ENCODE measurements at places on chromosomes 7 and 10.

DNA sequence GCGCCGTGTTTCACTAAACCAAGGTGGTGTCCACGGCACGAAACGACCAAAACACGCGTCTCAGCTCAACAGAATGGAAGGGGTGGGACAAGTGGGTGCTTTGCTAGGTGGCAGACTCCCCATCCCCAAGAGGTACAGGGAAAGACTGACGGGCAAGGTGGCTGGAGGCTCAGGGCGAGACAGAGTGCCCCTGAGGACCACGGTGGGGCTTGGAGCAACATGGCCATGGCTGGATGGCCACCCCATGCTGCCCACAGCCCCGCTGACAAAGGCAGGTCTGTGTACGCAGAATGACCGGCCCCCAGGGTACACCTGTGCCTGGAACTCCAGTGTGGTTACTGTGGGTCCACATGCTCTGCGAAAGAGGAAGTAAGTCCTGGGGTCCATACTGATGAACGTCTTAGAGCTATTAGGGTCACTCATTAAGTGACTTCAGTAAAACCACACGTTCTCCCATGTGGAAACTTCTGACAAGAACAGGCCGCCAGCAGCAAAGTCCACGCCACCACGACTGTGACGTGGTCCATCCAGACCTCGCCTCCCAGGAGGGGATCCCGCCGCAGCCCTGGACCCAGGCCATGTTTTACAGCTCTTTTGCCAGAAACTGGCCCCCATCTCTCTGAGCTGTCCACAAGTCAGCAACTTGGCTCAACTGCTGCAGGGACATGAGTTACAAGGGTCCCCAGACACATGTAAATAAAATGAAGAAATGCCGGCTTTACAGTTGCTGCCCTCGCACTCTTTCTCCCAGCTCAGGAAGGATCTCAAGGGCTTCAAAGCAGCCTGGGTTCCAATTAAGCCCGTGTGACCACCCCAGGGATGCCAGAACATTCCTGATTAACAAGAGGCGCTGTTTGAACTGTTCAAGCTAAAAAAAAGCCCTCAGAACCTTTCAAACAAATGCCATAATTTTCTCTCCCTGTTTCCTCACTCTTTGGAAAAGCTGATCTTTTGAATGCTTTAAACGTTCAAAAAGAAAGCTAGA lies 66.8 kb downstream of the MAD1L1 start:
- DNase-seq = no peak

GRCh38 chr7:115731796-115732471 lies 298.6 kb downstream of the TFEC start:
- DNase-seq = no peak

- no peak for DNase-seq
These were observed 51.3 kb downstream of the HIP1 start for GRCh38 chr7:75687246-75688088.

DNA sequence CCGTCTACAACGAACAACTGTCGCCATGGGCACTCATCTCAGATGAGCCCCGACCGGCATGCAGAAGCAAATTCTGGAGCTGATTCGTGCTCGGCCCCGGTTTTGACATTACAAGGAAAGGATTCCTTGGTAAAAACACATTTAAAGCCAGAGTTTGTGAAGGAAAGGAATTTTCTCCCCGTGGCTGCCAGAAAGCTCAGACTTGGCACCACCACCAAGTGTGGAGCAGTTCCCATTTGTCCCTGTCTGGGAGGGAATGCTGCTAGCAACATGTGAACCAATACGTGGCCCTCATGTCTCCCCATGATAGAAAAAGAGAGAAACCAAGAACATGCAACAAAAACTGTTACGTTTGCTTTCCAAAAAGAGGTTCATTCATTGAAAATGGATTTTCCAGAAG lies 55.2 kb upstream of the DDC start:
- no peak for DNase-seq

DNA sequence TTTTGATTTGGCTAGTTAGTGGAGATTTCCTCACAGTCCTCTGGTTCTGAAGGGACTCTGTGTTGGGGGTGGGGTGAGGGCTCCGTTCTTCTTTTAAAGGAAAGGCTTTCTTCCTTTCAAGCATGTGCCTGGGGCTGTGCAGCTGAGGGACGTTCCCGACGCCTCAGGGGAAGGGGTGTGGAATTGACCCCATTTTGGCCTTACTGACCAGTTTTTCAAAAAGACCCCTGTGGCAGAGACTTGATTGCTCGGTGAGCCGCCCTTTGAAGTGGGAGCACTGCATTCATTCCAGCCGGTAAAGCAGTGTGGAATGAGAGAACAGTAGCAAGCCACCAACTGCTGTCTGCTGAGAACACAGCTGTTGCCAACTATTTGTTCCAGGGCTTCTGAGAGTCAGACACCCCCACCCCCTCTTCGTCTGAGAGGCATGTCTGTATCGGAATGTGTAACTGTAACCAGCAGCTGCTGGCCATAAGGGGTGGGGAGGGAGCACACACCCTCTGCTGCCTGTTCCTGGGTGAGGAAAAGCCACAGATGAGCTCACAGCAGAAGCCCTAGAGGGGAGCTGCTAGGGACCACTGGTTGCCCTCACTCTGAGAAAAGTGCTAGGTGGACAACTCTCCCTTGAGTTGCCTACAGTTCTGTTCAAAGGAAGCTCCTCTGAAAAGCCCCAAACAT lies 33.2 kb downstream of the WBP1L start:
- no peak for DNase-seq

GRCh38 chr7:54960517-54960916 lies 58.3 kb upstream of the EGFR start:
- no peak for DNase-seq

GRCh38 chr7:151422212-151422611 lies 12.4 kb upstream of the WDR86 start:
- no peak for DNase-seq

GRCh38 chr10:25465582-25466372 lies 291.0 kb downstream of the GPR158 start:
- DNase-seq = no peak

DNA sequence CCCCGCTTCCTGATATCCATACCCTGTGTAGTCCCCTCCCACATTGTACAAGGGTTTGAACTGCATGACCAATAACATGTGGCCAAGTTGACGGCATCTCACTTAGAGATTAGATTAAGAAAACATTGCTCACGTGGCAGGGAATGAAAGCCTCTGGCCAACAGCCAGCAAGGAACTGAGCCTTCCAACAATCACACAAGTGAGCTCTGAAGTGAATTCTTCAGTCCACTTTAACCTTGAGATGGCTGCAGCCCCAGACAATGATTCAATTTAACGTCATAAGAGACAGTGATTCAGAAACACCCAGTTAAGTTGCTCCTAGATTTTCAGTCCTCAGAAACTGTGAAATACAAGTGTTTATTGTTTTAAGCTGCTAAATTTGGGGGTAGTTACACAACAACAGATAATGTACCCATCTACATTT lies 165.9 kb upstream of the PLXNA4 start:
- DNase-seq = no peak

- no peak for DNase-seq
These were observed 75.6 kb downstream of the ENTPD1 start for GRCh38 chr10:95831515-95831914.

DNA sequence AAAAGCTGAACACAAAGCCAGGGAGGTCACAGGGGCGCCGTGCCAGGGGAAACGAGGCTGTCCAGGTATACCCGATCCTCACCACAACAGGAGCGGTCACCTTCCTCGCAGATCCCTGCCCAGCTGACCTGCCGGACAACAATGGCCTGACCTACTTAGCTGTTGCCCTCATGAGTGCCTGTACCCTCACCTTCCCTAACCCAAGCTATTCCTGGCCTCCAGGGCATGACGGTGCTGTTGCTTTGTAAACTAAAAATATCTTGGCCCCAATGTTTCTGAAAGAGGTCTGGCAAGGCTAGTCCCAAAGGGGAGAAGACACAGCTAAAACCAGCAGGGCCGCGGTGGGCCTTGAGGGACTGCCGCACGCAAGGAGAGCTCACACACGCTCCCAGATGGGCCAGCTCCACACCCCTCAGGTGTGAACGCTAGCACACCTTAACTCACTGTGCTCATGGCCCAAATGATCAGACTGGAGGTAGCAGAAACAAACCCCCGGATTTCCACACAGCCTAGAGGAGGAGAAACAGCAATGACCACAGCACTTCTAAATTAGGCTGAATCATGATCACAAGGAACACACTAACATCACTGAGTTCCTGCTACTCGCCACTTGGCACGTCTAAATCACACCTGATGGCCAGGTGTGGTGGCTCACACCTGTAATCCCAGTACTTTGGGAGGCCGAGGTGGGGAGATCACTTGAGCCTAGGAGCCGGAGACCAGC lies 66.3 kb upstream of the CYTH3 start:
- no peak for DNase-seq

GRCh38 chr10:103186128-103186527 lies 6.9 kb downstream of the NT5C2 start:
- no peak for DNase-seq

GRCh38 chr7:54141576-54141975 lies 400.6 kb upstream of the VSTM2A start:
- no peak for DNase-seq

Data from activated T-cell treated with anti-CD3 and anti-CD28 coated beads, Interleukin-2, amount 50 U/mL, for 4 hours (primary cell).